HFF-Myc (cell line): ENCODE measurements at places on chromosomes 1 and 21.

- DNase-seq = no peak
Measured at GRCh38 chr1:211588711-211589110, 9.8 kb upstream of the SLC30A1 start.

- DNase-seq = no peak
Measured at GRCh38 chr1:218679988-218680748, 335.0 kb downstream of the TGFB2 start.

GRCh38 chr1:72178266-72178665 lies 104.1 kb downstream of the NEGR1 start:
- no peak for DNase-seq

- no peak for DNase-seq
Measured at GRCh38 chr1:76314730-76315129, 240.2 kb downstream of the ST6GALNAC3 start.

DNA sequence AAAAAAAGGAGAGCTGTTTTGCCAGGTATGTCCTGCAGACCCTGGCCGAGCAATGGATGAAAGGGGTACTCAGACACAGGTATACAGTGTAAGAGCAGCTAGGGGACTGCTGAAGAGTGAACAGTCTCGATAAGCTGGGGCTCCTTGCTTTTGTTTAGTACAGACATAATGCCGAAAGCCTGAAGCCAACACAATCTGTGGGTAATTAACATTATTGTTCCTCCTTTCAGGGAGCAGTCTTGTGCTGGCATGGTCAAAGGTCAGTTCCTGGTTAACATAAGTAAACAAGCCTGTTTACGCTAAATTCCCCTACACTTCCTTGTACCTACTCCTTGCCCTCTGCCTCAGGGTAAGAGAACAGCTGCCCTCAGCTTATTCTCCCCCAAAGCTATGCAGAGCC lies 272.3 kb upstream of the ST6GALNAC5 start:
- DNase-seq = no peak

- no peak for DNase-seq
Measured at GRCh38 chr1:224998185-224998584, 68.7 kb downstream of the DNAH14 start.
